Natural killer cell (primary cell): ENCODE measurements at places on chromosomes 1 and 21. TPM values are rescaled to one million over a fixed set of nuclear protein-coding genes. Genes with fewer than 3 reads are reported as not detected.

The SRM gene
- 29.2 TPM for total RNA-seq

- DNase-seq, result no peak
Measured at GRCh38 chr21:40466893-40467483, 380.0 kb downstream of the DSCAM start.

GRCh38 chr1:28364888-28365287 lies 4.7 kb upstream of the PHACTR4 start:
- DNase-seq, result no peak

GRCh38 chr1:228104526-228105269 lies 1.6 kb upstream of the C1orf35 start:
- no peak for DNase-seq
